Fibroblast of mammary gland (primary cell): ENCODE measurements at places on chromosomes 6 and 20.
A peak's percentile ranks its signal among the peaks of the same experiment; 100 is the strongest.

DNA sequence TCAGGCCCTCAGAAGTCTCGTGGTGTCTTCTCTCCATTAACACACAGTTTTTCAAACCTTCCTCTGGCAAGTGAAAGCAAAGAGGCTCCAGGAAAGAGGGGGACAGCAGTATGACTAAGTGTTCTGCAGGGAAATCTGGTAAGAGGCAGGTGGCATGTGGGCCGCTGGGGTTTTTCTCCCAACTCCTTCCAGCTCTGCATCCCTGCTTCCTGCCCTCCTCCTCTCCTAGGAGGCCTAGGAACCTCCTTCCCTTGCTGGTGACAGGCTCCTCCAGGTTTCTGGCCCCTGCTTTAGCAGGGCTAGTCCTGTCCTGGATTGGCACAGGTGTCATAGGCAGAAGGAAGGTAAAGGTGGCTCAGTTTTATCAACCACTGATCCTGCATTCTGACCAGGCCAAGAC lies 7.6 kb upstream of the ITCH start:
- no peak for DNase-seq

DNA sequence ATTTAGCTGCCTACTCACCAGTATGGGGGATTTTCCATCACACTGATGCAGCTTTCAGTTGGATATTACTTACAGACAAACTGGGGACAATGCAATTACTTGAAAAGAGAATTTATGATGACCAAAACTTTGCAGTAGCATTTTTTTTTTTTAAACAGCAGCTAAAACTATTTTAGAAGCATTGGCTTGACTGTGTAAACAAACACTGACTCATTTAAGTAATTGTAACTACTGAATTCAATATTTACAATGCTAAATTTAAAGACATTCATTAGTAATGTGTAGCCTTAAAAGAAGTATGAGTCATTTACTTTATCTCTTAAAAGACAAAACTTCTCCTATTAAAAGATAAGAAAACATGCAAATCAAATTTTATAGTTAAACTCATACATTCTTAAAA lies 295.9 kb upstream of the FERMT1 start:
- DNase-seq: no peak

DNA sequence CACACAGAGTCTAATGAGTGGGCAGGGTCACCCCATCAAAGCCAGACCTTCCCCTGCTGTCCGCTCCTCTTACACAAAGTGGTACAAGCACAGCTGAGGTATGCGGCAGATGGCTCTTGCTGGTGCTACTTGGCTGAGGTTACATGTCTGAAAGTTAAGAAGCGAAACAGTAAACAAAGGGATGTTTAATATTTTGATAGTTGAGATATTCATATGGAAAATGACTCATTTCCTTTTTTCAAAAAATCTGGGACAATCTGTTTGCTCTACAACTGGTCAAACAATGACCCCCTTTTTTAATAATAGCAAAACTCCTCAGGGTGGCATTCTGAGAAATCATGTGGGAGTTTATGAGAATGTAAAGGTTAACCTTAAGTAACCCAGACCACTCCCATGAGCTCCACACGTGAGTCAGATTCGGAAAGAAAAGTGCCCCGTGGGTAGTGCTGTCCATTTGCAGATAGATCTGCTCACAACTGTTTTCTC lies 245.3 kb downstream of the TBXT start:
- no peak for DNase-seq

DNA sequence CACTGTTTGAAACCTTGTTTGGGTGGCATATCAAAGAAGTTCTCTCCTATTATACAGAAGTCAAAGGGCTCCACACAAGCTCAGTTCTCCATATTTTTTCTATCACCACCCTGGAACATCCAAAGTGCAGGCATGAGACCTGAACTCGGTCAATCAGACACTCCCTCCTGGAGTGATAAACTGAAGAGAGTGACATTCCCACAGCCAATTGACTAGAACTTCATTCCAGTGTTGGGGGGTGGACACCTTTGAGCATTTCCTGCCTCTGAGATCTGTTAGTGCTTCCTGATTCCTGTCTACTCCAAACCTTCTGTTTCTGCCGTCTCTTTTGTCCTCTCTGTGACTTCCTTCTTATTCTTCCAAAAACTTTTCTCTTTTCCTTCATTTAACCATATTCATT lies 220.7 kb upstream of the NOX3 start:
- DNase-seq: no peak

- no peak for DNase-seq
Observed at GRCh38 chr20:21622097-21622857, 83.2 kb upstream of the PAX1 start.

DNA sequence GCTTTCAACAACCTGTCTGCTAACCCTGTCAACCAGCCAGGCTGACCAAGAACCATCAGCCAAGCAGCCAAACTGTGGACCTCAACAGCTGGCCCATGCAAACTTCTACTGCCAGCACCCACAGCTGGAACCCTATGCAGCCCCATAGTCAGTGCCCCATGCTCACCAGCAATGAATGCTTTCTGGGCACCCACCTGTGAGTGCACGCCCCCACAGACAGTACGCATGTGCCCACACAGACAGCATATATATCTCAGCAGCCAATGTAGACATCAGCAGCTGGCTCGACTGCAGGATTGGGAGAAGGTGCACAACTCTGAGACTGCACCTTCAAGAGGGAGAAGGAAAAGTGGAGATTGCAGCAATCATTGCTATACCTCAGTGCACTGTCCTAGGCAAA lies 1534.6 kb downstream of the GRIK2 start:
- no peak for DNase-seq

DNA sequence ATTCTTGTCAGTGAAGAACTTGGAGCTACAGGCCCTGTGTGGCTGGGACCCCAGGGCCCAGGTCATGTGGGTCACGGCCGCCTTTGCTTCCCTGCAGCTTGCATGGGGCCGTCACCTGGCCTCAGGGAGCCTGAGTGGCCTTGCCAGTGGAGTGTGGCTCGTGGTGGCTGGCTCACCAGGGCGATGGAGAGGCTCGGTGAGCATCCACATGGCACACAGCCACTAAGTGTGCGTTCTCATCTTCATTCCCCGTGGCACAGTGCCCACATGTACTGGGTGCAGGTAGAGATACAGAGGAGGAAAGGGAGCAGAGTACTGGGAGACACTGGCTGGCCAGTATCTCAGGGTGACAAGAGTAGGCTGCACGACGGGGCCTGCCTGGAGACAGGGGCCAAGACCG lies 21.5 kb downstream of the MANBAL start:
- DNase-seq: no peak

DNA sequence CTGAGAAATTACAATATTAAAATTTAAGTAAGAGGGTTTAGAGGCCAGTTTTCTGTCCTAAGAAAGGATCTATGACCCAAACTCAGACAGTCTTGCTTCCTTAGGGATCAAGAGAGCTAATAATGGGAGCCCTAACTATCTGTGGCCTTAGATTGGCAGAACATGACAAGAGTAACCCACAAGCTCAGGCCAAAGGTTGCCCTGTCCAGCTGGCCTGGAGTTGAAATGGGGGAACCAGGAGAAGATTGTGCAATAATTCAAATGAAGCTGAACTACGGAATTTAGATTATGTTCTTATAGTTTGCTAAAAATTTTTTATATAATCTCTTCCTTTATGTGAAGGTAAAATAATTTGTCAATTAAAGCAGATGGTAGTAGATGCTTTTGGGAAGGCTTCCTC lies 26.4 kb downstream of the LAMA4 start:
- no peak for DNase-seq

- peak; percentile 94 for DNase-seq
Observed at GRCh38 chr6:149335924-149336608, 18.6 kb downstream of the TAB2 start.

DNA sequence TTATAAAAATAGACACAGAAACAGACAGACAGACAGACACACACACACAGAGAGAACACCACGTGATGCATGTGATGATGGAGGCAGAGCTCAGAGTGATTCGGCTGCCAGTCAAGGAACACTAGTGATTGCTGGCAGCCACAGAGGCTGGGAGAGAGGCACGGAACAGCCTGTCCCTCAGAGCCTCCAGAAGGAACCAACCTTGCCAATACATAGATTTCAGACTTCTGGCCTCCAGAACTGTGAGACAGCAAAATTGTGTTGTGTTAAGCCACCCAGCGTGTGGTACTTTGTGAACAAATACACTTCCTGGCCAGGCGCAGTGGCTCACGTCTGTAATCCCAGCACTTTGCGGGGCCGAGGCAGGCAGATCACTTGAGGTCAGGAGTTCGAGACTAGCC lies 9.5 kb upstream of the PARD6B start:
- DNase-seq: peak; percentile 59

GRCh38 chr6:32666420-32667300 lies at the start of gene HLA-DQB1:
Gene HLA-DQB1, minus strand, starts transcription at chr6:32666657. Its CDS starts 50 bp downstream, at chr6:32666607.
- peak; percentile 38 for DNase-seq

GRCh38 chr6:53363341-53364079 lies 14.8 kb upstream of the ELOVL5 start:
- no peak for DNase-seq

DNA sequence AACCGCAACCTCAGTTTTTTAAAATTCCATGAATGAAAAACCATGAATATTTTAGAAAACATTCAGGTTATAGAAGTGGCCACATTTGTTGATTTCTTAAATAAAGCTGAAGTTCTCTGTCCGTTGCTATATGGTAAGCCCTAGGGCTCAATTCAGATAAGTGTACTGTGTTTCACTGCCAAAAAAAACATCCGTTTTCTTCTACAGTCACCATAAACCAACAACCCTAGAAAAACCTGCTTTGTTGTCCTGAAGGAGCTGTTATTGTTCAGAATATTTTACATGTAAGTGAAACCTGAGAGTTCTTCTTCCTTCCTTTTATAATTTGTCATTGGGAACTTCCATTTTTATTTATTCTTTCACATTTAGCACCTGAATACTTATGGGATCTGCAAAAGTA lies 274.1 kb downstream of the TFAP2A start:
- DNase-seq: no peak

- peak; percentile 84 for DNase-seq
Observed at GRCh38 chr20:57212534-57213276, 53.7 kb downstream of the BMP7 start.

GRCh38 chr6:102581378-102582124 lies 1188.0 kb downstream of the GRIK2 start:
- DNase-seq: no peak

DNA sequence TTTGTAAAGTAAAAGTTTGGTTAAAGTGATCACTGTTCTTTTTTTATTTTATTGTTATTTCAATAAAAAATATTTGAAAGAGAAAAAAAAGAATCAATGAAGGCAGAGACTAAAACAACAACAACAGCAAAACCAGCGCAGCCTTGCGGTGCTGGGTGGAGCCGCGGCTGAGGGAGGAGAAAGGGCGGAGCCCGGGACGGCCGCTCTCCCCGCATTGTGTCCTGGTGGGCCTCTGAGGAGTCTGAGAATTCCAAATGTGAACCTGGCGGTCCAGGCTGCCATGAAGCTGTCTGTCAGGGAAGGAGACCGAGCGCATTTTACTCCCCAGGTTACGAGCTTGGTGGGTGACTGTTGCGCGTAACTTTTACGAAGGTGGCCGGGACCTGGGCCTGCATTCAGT lies 43.2 kb downstream of the TMEM242 start:
- no peak for DNase-seq

DNA sequence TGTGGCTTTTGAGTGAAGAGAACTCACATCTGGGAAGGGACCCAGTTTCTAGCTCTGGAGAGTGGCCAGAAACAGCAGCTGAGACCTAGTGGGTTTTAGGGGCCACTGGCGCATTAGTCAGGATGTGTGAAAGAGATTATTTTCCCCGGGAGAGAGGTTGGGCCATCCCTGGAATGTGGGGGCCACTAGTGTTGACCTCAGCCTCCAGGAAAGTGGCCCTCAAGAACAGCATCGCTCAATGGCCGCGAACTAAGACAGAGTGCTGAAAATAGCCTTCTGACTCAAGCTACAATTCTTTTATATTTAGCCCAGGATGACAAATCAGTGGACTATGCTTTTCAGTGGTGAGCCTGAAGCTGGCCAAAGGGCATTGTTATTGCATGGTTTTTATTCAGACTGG lies 210.4 kb upstream of the RNF24 start:
- DNase-seq: peak; percentile 98

- no peak for DNase-seq
Observed at GRCh38 chr6:164113637-164114036, 699.1 kb downstream of the QKI start.
